ENCODE measurements at places on chromosomes 12 and 14. TPM values are rescaled to one million over a fixed set of nuclear protein-coding genes. Genes with fewer than 3 reads are reported as not detected.

The EFS gene
- total RNA-seq, result not detected

DNA sequence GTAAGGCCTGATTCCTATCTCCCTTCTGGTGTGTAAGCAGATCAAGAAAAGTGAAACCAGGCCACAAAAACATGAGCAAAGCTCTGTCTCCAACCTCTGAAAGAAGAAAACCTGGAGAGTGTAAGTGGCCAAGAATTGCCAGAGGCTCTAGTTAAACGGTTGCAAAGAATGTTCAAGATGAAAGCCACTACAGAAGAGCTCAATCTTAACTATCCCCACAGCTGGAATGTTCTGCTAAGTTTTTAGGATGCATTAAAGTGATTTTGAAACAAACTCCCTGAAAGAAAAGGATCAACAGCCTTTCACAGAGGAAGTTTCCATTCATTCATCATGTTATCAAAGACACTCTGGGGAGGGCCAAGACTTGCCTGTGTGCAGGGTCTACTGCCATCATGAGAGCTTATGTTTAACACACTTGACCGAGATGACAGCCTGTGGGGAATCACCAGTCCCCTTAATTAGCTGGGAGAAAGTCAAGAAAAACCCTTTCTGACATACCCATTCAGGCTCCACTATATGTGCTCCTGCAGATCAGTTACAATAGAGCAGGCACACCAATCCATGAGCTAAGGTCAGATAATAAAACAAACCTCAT lies 128.0 kb upstream of the OVCH1 start:
- H3K4me3 ChIP-seq, result no peak overlapping the region
- peaks cover 84% of the 10 kb centered on the region for H3K36me3 ChIP-seq
- no peaks in the 10 kb centered on the region for H3K4me1 ChIP-seq
- H3K27me3 ChIP-seq, result no peaks in the 10 kb centered on the region
- DNase-seq, result no peak

GRCh38 chr12:7060353-7060954 lies at the start of gene C1S:
Gene C1S, plus strand, starts transcription at chr12:7060718. Its CDS starts 1,195 bp downstream, at chr12:7061913.
- H3K36me3 ChIP-seq, result peaks cover 7% of the 10 kb centered on the region
- DNase-seq, result peak; percentile 98
- peak within 1 kb of the TSS; percentile 87 for H3K27ac ChIP-seq
- peaks cover under 1% of the 10 kb centered on the region for H3K27me3 ChIP-seq
- peaks cover 20% of the 10 kb centered on the region for H3K4me1 ChIP-seq

GRCh38 chr14:79639613-79640012 lies 571.7 kb downstream of the DIO2 start:
- no peak for DNase-seq
- H3K4me1 ChIP-seq, result no peaks in the 10 kb centered on the region
- no peak overlapping the region for H3K27ac ChIP-seq
- H3K4me3 ChIP-seq, result no peak overlapping the region
- H3K27me3 ChIP-seq, result peaks cover 20% of the 10 kb centered on the region

GRCh38 chr14:72889366-72889765 lies 4.5 kb downstream of the DPF3 start:
- H3K4me1 ChIP-seq, result no peaks in the 10 kb centered on the region
- DNase-seq, result no peak
- no peak overlapping the region for H3K27ac ChIP-seq
- H3K36me3 ChIP-seq, result no peaks in the 10 kb centered on the region

- H3K27ac ChIP-seq, result no peak overlapping the region
- peaks cover 42% of the 10 kb centered on the region for H3K4me1 ChIP-seq
- no peaks in the 10 kb centered on the region for H3K27me3 ChIP-seq
- no peak overlapping the region for H3K4me3 ChIP-seq
These were observed 95.2 kb downstream of the TSPAN9 start for GRCh38 chr12:3172124-3173007.

DNA sequence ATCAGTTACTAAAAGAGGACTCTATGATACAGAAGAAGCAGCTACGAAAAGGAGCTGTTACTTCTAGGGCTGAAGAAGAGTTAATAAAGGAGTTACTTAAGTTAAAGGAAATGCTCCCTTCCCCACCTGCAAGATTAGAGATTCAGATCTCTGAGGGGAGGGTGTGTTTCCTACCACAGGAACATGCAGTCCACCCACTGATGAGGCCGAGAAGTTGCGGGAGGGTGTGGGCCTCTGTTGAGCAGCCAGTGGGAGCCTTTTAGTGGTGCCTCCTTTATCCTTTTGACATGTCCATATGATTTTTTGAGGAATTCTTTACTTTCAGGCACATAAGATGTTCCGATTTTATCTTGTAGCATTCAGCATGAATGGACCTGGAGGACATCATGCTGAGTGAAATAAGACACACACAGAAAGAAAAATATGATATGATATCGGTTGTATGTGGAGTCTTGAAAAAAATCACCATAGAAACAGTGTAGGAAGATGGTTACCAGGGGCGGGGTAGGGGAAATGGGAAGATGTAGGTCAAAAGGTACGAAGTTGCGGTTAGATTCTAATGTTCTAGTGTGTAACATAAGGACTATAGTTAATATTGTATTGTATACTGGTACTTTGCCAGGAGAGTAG lies 4.4 kb upstream of the M6PR start:
- peaks cover 16% of the 10 kb centered on the region for H3K36me3 ChIP-seq
- H3K4me1 ChIP-seq, result peaks cover 5% of the 10 kb centered on the region
- H3K4me3 ChIP-seq, result no peak overlapping the region
- H3K27me3 ChIP-seq, result no peaks in the 10 kb centered on the region

- no peaks in the 10 kb centered on the region for H3K27me3 ChIP-seq
- no peak overlapping the region for H3K27ac ChIP-seq
- no peak for DNase-seq
- H3K36me3 ChIP-seq, result peaks cover 79% of the 10 kb centered on the region
These were observed 15.9 kb downstream of the MAP3K12 start for GRCh38 chr12:53483225-53483978.

DNA sequence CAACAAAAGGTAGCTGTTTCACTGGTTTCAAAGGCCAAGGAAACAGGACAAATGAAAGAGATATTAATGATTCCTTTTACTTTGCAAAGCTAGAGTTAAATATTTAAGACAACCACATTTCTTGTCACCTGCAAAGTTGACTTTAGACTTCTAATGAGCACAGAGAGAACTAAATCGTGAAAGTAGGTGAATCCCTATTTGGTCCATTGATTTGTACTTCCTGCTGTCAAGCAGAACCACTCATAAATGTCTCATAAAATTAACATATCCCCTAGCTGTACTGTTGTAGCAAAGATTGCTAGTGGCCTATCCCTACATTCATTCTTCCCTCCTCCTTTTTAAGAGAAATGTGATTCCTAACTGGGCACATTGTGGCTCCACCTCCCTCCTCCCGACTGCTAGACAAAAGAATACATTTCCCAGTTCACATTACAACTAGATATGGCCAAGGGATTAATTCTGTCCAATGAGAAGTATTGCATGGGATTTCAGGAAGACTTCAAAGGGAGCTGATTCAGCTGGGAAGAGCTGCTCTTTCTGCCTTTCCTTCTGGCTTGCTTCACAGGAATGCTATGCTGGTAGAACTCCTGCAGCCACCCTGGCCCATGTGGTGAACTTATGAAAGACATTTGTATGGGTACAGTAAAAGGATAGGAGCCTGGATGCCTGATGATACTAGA lies 227.5 kb upstream of the ABCD2 start:
- DNase-seq, result peak; percentile 8
- no peaks in the 10 kb centered on the region for H3K36me3 ChIP-seq
- H3K4me1 ChIP-seq, result no peaks in the 10 kb centered on the region
- no peak overlapping the region for H3K4me3 ChIP-seq

GRCh38 chr14:21241218-21241819 lies 27.9 kb downstream of the HNRNPC start:
- H3K4me1 ChIP-seq, result peaks cover 14% of the 10 kb centered on the region
- no peak overlapping the region for H3K4me3 ChIP-seq
- DNase-seq, result peak; percentile 34
- peaks cover 97% of the 10 kb centered on the region for H3K36me3 ChIP-seq
- H3K27me3 ChIP-seq, result no peaks in the 10 kb centered on the region

DNA sequence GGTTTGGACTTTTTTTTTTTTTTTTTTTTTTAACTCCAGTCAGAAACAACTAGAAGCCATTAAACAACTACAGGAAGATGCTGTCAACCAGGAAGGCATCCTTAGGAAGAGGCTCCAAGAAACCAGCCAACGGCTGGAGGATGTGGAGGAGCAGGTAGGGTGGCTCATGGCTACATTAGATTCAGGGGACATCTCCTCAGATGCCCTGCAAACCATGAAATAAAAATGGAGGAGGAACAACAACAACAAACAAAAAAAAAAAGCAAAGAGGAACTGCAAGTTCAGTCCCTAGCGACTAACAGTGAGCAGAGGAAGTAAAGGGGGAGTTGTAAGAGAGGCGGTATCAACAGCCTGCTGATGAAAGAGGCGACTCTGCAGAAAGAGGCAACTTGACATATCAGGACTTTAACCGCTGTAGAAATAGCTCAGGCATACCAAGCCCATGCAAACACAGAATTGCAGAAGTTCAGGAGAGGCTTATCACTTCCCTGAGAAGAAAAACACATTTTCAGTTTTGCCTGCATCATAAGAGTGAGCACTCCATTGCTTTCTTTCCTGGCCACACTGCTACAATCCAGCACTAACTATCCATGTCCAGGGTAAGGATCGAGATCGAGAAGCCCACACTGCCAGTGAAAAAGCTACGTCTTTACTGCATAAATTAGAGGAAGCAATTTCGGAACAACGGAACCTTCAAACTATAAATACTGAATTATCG lies 103.5 kb upstream of the BCAT1 start:
- H3K4me1 ChIP-seq, result peaks cover 41% of the 10 kb centered on the region
- no peaks in the 10 kb centered on the region for H3K36me3 ChIP-seq
- H3K27me3 ChIP-seq, result no peaks in the 10 kb centered on the region
- no peak for DNase-seq

GRCh38 chr12:12788131-12788530 lies 2.7 kb downstream of the APOLD1 start:
- no peak overlapping the region for H3K27ac ChIP-seq
- DNase-seq, result peak; percentile 20
- H3K4me3 ChIP-seq, result peak overlapping the region; percentile 81
- H3K36me3 ChIP-seq, result no peaks in the 10 kb centered on the region
